NCI-H460 (cell line): ENCODE measurements at places on chromosomes 16 and 17. TPM values are rescaled to one million over a fixed set of nuclear protein-coding genes. Genes with fewer than 3 reads are reported as not detected.

ZG16B gene
- total RNA-seq, result 13.8 and 18.7 TPM in 2 replicates

NDUFAF8 gene
- 78.3 and 88.5 TPM in 2 replicates for total RNA-seq

CHST4 gene
- total RNA-seq, result not detected in 2 replicates

MEFV gene
- total RNA-seq, result 0.17 TPM in 1 of 2 replicates, not detected in the other

TP53TG3C gene
- not detected in 2 replicates for total RNA-seq

SLC43A2 gene
- 0.92 and 1.3 TPM in 2 replicates for total RNA-seq

GINS2 gene
- total RNA-seq, result 2.6 and 3.1 TPM in 2 replicates

CSH2 gene
- total RNA-seq, result not detected in 2 replicates

METTL16 gene
- total RNA-seq, result 30.3 and 33.2 TPM in 2 replicates

CCDC200 gene
- total RNA-seq, result not detected in 2 replicates

MRPS7 gene
- total RNA-seq, result 82.2 and 89.4 TPM in 2 replicates

KRTAP4-9 gene
- total RNA-seq, result not detected in 2 replicates

KIF2B gene
- not detected in 2 replicates for total RNA-seq

SEC14L5 gene
- total RNA-seq, result 0.02 and 0.12 TPM in 2 replicates

NPIPB9 gene
- 3.7 and 4.6 TPM in 2 replicates for total RNA-seq

DNA sequence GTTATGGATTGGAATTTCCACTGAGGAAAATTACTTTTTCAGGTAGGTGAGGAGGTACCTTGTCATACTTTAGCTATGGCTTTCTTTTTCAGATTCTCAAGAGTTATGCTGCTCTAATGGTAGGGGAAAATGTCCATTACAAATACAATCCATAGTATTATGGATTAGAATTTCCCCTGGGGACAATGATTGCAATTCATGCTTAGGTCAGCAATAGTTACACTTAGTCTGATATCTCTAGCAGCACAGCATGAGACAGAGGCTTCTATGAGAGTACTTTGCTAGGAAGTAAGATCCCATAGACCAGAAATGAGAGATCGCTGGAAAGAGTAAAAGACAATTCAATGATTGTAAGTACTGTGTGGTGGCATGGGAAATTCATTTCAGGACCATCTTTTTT is 949.5 kb upstream of the CDH8 start:
- no peak for DNase-seq

DNA sequence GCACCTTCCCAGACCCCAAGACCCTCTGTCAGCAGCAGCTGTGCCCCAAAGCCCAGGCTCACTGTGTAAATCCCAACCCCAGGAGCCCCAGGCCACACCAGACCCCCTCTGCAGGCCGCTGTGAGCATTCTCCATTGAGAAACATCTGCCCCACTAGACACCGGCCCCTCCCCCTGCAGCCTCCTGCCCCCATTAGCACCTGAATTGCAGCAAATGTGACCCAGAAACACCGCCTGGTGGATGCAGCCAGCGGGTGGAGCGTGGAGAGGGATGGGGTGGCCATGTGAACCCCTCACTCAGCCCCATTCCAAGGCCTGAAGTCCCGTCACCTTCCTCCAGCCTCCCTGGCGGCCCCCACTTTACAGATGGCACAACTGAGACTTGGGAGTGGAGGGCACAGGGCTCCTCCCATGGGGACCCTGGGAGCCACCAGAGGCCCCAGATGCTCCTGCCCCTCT is 2.2 kb downstream of the UBALD1 start:
- DNase-seq, result no peak

DNA sequence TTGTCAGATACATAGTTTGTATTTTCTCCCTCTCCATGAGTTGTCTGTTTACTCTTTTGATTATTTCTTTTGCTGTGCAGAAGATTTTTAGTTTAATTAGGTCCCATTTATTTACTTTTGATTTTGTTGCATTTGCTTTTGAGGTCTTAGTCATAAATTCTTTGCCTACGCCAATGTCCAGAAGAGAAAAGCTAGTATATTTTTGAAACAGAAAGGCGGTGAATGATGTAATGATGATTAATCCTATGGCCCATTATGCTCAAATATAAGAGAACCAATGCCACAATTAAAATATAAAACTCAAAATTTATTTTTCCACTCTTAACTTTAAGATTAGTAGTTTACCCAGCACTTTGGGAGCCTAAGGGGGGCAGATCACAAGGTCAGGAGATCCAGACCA is 59.8 kb upstream of the SMIM36 start:
- DNase-seq, result no peak

DNA sequence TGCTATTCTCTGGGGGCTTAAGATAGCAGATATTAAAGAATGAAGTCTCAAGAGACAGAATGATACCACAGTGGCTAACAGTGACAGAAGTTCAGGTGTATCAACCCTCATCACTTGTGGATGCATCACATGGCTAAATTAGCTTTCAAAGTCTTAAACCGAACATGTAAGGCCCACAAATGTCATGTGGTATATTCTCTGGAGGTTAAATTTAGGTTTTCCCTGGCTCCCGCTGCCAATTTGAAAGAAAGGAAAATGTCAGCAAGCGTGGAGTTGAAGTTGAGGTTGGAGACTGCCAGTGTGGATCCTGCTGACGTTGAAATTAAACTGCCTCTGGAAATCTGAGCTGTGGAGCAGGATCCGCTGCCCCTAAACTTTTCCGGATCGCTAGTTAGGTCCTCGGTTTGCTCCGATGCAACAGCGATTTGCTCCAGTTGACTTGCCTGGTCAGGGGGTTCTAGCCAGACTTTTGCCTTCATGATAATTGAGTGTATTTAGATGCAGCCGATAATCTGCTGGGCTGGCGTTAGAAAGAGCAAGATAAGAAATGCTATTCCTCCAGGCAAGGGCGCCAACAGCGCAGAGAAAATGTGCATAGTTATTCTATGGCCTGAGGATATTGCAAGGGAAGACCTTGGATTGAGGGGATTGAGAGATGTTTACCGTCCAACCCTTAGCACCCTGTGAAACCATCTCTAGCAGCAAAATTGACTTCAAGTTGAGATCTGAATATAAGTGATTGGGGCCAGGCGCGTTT is 443.9 kb downstream of the TMEM114 start:
- no peak for DNase-seq

- DNase-seq, result no peak
Observed at GRCh38 chr17:67863624-67864247, 38.4 kb downstream of the BPTF start.

DNA sequence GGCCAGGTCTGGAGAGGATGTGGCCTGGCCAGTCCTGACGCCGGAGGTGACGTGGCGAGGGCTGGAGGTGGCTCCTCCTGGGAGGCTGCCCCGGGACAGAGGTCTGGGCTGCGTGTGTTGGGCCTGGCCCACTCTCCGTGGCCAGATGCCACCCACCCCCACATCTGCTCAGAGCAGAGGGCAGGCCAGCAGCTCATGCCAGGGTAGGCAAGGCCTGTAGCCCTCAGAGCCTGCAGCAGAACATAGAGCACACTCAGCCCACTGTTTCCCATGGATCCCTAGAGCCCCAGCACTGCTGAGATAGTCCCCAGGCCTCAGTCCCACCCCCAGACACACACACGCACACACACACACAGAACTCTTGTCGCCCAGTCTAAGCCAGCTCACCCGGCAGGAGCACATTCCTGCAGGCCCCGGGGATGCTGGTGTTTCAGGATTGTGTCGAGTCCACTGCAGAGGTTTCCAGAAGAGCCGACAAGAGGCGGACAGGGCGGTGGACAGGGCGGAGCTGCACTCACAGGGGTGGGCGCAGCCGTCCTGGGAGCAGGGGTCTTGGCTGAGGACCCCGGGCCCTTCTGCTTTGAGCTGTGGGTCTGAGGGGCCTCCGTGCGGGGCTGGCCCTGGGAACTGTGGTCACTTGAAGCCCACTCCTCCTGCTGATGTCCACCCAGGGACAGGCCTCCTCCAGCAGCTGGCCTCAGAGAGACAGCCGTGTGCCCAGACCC is 33.4 kb downstream of the SOX8 start:
- DNase-seq, result no peak

- no peak for DNase-seq
Observed at GRCh38 chr17:34110315-34110714, 144.8 kb upstream of the CCL2 start.

DNA sequence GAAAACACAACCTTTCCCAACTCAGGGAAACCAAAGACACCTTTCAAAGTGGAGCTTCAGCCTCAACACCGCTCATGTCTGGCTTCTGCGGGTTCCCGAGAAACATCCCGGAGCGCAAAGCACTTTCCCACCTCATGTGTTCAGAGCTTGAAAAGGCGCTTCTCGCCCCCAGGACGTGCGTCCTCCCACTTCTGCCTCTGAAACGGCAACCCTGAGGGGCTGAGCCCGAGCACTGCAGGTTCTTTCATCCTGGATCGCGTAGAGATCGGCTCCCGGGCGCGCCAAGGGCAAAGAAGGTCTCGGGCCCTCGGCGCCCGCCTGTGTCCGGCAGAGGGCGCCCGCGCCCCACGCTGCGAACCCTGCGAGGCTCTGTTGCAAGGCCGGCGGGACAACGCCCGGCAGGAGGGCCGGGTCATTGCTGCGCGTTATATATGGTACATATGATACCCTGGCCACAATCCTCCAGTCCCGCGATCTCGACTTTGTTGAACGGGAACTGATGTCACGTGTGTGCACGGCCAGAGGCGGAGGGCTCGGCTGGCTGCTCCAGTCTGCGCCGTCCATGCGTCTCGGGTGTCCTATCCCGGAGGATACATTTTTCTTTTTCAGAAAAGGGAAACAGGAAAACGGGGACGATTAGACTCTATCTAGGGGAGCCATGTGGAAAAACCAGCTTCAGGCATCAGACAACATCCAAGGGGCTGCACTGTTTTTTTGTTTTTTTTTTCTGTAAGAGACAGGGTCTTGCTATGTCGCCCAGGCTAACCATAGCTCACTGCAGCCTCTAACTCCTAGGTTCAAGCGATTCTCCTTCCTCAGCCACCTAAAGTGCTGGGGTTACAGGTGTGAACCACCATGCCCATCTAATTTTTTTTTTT is 19.1 kb downstream of the COQ7 start:
- DNase-seq, result peak; percentile 90

- no peak for DNase-seq
Observed at GRCh38 chr17:67388986-67389385, 11.9 kb downstream of the PITPNC1 start.

- no peak for DNase-seq
Observed at GRCh38 chr17:58320163-58320558, 8.4 kb downstream of the TSPOAP1 start.

GRCh38 chr17:66593116-66593515 is 241.8 kb upstream of the CACNG5 start:
- no peak for DNase-seq

- DNase-seq, result no peak
Observed at GRCh38 chr16:17396762-17397498, 73.8 kb downstream of the XYLT1 start.

DNA sequence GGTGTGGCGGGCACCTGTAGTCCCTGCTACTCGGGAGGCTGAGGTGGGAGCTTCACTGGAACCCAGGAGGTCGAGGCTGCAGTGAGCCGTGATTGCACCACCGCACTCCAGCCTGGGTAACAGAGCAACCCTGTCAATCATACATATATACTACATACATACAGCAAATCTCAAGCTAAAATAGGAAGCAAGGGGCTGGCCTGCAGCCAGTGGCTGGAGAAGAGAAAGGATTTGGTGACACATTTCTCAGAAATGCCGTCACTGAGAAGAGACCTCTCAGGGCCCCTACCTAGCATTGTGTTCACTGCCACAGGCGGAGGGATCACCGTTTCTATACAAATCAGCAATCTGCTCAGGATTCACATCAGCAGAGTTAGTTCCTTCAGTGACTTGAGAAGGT is 16.9 kb downstream of the NARF start:
- DNase-seq, result no peak

- DNase-seq, result no peak
Observed at GRCh38 chr16:84643180-84643583, 5.1 kb upstream of the KLHL36 start.

GRCh38 chr16:58128711-58129096 is 477 bp downstream of the CFAP20 start:
- DNase-seq, result no peak

- DNase-seq, result no peak
Observed at GRCh38 chr16:11395008-11395948, 50.0 kb downstream of the RMI2 start.

DNA sequence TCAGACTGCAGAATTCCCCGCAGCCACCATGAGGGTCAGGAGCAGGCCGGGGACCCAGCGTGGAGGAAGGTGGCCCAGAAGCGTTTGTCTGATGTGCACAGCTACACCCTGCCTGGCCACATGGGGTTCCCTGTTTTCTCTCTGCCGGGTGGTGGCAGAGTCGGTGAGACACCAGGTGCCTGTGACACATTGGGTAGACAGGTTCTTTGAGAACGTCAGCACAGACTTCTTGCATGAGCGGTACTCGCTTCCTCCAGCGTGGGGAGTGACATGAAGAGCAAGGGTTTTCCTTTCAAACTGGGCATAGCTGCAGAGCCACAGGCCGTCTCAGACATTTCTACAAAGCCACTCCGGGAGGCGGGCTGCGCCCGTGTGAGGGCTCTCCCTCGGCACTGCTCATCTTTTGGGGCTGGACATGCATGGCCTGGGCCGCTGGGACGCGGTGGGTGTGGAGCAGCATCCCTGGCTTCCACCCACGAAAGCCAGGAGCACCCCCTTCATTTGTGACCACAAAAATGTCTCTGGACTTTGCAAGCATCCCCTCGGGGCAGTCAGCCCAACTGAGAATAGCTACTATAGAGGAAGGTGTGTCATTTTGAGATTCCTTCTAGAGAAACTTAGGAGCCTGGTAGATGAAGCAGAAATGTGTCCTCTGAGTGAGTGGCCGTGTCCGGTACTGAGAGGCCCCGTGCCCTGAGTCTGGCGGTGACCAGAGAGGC is 26.0 kb downstream of the NME3 start:
- no peak for DNase-seq
